ENCODE measurements at places on chromosomes 12 and 14.
A peak's percentile ranks its signal among the peaks of the same experiment; 100 is the strongest.

DNA sequence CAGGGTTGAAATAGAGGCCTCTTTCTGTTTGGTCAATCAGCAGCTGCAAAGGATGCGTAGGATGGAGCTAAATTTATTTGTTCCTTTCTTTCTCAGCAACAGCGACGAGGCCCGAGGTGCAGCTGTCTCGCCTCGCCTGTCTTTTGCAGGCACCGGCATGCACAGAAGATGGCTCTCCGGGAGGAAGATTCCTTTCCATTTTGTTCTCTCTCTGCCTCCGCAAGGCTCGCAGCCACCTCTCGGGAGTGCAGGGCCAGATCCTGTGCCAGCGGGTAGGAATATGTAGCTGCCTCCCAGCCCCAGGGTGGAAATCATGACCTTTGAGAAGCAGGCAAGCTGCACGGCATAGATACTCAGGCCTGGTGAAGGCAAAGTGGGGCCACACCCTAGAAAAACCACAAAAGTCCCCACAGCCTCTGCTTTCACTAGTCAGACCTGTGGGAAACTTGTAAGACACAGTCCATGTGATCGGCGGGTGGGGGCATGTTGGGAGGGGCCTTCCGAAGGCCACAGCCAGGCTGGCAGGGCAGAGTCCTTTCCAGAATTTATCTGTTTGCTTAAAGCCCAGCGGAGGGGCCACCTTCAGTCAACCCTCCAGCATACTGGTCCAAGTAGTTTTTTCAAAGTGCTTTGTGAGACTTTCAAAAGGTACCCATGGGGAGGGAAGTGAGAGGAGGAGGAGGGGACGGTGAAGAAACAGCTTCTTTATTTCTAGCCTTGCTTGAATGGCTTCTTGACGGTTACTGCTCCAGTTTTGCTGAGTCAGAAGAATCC, at the start of gene MAP1LC3B2:
Gene MAP1LC3B2, plus strand, starts transcription at position 220 of the 774 bp plus-strand sequence. CDS start 16,562 bp downstream, outside the sequence.
- no peak for DNase-seq

GRCh38 chr12:124796303-124796960, 67.2 kb downstream of the SCARB1 start:
- DNase-seq, result no peak

DNA sequence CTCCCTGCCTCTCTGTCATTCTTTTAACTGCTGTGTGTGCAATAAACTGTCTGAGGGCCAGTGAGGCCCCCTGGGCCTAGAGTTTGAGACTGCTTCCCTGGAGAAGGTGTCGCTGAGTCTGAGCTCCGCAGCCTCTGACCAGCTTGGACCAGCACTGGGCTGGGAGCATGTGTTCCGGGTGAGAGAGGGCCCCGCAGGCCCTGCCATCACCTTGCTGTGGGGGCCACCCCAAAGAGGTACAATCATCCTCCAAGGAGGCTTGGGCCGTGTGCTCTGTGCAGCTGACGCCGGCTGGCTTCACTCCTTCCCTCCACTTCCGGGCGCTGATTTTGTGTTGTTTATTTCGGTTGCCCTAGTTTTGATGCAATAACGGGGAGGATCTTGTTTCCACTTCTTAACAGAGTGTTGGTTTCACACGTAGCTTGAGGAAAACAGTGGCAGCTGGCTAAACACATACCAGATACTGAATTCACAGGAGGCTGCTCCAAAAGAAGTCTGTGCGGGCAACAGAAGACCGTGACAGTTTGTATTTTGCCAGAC, 121.6 kb downstream of the TMEM132C start:
- DNase-seq, result peak; percentile 47

DNA sequence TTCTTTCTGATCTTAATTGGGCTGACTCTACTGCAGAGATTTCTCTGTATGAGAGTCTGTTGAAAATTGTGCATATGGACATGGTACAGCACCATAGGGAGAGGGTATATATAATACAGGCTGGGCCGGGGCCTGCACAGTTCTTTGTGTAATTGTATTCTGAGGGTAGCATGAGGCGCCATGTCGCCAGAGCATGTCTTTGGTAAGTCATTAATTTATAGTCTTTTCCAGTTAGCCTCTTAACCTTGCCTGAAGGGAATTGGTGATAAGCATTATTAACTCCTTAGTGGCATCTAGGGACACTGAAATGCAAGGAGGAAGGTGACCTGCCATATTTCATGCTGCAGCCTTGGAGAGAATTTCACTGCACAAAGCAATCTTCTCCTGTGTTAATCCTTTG, 569.9 kb downstream of the TMTC2 start:
- DNase-seq, result no peak

- no peak for DNase-seq
Measured at GRCh38 chr12:124098887-124099286, 125.9 kb downstream of the ZNF664 start.

- no peak for DNase-seq
Measured at GRCh38 chr12:131776237-131776889, 51.8 kb upstream of the MMP17 start.

DNA sequence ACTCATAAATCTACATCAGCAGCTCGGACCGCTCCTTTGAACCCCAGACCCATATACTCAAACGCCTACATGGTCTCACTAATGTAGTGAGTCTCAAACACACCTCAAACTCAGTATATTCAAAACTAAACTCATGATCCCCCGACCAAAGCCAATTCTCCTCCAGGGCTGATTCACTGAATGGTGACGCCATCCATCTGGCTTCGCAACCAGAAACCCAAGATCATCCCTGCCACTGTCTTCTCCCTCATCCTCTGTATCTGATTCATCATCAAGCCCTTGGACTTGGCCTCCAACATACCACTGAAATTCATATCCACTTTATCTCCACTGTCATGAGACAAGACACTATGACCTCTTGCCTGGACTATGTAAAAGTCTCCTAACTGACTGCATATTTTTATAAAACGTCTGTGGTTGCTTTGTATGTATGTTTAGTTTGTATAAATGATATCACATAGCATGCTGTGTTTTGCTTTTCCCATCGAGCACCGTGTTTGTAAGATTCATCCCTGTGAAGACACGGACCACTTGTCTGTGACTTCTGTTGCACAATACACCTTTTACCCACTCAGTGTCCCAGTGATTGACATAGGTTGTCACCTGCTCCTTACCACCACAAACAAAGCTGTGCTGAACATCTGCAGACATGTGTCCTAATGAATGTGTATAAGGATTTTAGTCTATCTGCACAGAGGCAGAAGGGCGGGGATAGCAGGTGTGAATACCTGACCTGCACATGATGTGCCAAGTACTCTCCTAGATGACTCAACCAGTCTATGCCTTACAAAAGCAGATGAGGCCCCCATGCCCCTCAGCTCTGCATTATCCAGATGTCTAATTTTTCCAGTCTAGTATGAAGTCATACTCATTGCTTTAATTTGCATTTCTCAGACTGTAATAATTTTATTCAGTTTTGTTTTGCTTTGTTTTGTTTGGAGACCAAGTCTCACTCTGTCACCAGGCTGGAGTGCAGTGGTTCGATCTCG, 76.9 kb downstream of the VWF start:
- DNase-seq, result no peak

GRCh38 chr12:70177631-70178030, 65.6 kb upstream of the CNOT2 start:
- DNase-seq, result no peak

Measured in NCI-H1092 treated with DMSO at 0.1 percent for 48 hours (cell line).